Psoas muscle (tissue), 8 donors: ENCODE measurements at places on chromosomes 11 and 22. TPM values are rescaled to one million over a fixed set of nuclear protein-coding genes. Genes with fewer than 3 reads are reported as not detected.

The SHISA8 gene
- 0.26 TPM for total RNA-seq

The HTR3B gene
- not detected for total RNA-seq

The ADORA2A gene
- 1.0 TPM for total RNA-seq

The TRIM6 gene
- not detected for total RNA-seq

DNA sequence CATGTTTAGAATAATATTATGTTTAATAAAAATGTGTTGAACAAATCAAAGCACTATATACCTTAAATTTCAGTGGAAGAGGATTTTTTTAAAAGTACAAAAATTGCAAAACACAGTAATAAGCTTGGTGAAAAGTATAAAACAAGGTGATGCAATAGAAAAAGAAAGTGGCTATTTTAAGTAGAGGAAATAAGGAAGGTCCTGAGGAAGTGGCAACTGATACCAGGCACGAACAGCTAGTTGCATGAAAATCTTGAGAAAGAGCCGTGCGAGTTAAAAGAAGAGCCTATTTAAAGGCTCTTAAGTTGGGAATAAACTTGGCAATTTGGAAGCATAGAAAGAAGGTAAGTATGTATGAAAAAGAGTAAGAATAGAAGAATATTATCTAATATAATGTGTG lies 1679.3 kb downstream of the LRRC4C start:
- no peak overlapping the region for H3K27ac ChIP-seq
- H3K4me3 ChIP-seq = no peak overlapping the region
- no peak for DNase-seq
- no peaks in the 10 kb centered on the region for H3K4me1 ChIP-seq
- H3K27me3 ChIP-seq = no peaks in the 10 kb centered on the region

- no peak overlapping the region for H3K4me3 ChIP-seq
- H3K4me1 ChIP-seq = no peaks in the 10 kb centered on the region
- H3K27me3 ChIP-seq = peaks cover 2% of the 10 kb centered on the region
- H3K36me3 ChIP-seq = no peaks in the 10 kb centered on the region
Measured at GRCh38 chr22:48423481-48423911, 1404.2 kb downstream of the BRD1 start.

DNA sequence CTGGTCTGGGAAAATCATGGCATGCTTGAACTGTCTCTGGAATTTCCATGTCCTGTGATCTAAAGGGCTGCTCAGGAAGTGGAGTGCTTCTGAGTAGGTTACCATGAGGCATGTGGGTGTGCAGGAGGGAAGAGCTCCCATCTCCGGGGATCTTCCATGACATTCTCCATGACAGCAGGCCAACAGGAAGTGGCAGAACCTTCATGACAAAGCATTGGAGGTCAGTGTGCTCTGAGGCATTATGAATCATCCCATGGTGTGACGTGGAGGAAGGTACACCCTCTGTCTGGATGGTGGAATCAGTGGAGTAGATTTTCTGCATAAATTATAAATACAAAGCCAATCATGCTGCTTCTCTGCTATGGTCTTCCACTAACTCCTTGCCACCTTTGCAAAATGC lies 139.6 kb upstream of the E2F8 start:
- H3K4me3 ChIP-seq = no peak overlapping the region
- DNase-seq = peak; percentile 44
- H3K27me3 ChIP-seq = no peaks in the 10 kb centered on the region
- H3K27ac ChIP-seq = no peak overlapping the region
